ENCODE measurements at places on chromosomes 7 and 10.

DNA sequence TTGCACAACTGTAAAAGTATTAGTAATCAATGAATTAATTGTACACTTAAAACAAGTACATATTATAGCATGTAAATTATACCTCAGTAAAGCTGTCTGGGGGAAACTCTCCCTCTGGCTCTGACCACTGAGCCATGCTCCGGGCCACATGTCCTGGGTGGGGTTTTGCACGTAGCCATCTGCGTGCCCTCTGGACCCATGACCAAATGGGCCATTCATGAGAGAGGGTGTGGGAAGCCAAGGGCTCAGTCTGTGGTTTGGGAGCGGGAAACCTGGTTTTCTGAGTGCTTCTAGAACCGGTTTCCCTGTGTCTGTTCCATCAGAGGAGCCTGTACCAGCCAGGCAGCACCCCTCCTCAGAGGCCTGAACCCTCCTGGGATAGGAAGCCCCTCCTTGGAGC, 143.2 kb downstream of the SH3PXD2A start:
- DNase-seq, result no peak

DNA sequence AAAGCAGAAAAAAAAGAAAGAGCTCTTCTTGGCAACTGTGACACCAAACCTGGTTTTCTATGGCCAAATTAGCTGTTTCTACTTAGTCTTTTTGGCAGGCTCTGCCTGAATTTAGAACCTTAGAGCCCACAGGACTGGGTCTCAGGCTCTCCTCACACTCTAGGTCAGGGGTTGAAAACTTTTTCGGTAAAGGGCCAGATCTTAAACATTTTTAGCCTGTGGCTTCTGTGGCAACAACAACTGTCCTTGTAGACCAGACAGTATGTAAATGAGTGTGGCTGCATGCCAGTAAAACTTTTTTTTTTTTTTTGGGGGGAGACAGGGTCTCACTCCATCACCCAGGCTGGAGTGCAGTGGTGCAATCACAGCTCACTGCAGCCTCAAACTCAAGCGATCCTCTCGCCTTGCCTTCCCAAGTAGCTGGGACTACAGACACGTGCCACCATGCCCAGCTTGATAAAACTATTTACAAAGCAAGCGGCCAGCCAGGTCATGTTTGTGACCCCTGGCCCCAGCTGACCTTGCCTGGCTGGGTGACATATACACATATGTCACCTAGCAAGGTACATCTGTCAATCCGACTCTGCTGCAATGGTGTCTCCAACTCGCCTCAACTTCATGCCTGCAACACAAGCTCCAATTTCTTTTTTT, 17.4 kb downstream of the KPNA7 start:
- no peak for DNase-seq

DNA sequence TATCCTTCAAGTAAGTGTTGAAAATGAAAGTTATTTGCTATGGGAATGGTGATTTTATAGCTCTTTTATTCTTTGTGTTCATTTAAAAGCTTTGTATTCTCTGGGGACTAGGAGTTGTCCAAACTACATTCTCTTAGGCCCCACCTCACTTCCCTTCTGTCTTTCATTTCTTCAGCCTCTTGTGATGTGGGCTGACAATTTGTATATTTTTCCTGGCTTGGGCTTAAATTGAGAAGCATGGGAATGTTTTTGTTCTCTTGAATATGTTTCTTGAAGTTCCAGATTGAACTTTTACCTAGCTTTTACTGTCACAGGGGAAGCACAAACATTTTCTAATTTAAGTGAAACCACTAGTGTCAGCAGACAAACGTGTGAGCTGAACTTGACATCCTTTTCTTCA, 27.9 kb downstream of the BBS9 start:
- DNase-seq, result no peak

DNA sequence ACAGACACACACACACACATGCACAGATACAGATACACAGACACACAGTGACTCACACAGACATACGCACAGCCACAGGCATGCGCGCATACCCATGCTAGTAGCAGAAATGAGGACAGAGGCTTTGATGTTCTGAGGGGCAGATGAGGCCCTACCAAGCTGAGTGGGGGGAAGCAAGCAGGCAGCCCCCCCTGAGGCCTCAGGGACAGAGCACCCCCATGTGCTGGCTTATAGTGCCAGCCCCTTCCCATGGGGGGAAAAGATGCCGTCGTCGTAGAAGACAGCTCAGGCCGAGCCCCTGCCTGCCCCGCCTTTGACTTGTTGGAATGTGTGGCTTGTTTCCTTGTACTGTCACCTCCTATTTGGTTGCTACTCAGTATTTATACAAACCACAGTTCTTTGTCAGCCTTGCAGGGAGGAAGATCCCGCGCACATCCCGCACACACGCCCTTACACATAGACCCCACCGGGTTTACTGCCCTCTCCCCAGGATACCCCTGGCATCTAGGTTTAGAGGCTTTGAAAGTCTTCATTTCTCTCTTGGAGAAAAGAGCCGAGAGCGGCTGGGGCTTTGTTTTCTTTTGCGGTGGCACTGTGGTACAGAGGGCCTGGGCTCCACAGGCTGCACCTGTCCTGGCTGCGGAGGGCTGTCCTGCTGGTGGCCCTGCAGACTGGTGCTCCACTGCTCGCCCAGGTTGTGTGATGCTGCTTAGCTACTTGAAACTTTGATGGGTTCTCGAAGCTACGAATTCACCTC, 112.5 kb downstream of the DOCK1 start:
- no peak for DNase-seq

GRCh38 chr10:3102720-3103427, 35.5 kb downstream of the PFKP start:
- no peak for DNase-seq

DNA sequence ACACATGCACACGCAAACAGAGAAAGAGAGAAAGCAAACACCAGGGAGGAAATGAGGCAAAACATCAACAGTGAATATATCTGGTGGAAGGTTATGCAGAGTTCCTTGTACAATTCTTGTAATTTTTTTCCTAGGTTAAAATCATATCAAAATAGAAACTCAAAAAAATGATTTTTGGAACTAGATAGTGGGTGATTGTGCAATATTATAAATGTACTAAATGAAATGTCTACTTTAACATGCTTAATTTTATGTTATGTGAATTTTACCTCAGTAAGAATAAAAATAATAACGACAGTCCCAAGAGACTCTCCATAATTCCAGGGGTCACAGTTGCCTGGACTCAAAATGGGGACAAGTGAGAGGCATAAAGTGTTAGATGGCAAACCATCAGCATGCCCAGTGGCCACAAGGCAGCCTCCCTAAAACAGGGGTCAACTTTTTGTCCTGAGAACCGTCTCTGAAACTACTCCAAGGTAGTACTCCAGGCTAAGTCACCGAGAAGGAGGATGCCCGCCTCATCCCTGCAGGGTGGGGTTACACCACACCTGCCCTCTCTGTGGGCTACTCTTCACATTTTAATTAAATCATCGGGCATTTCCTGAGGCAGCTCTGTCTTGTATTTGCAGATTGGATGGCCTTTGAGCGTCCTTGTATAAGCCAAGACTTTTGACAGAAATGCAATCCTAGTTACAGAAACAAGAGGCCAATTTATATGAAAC, 267.7 kb downstream of the ELMO1 start:
- no peak for DNase-seq

DNA sequence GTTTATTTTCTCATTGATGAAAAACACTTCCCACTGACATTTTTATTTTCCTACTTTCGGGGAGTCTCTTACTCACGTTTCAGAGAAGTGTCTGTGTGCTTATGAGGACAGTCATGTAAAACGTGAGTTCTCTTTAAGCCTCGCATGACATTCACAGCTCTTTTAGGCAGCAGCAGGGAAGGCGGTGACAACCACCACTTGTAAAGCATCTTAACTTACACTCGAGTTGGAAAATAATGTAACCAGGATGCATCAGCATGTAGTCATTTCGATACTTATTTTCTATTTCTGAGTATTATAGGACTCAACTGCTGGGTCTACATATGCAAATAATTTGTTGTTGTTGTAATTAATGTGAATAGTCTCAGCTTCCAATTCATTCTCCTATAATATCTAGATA, 153.6 kb downstream of the SEMA3D start:
- no peak for DNase-seq

- no peak for DNase-seq
These were observed 48.2 kb downstream of the ST8SIA6 start for GRCh38 chr10:17406036-17406834.

DNA sequence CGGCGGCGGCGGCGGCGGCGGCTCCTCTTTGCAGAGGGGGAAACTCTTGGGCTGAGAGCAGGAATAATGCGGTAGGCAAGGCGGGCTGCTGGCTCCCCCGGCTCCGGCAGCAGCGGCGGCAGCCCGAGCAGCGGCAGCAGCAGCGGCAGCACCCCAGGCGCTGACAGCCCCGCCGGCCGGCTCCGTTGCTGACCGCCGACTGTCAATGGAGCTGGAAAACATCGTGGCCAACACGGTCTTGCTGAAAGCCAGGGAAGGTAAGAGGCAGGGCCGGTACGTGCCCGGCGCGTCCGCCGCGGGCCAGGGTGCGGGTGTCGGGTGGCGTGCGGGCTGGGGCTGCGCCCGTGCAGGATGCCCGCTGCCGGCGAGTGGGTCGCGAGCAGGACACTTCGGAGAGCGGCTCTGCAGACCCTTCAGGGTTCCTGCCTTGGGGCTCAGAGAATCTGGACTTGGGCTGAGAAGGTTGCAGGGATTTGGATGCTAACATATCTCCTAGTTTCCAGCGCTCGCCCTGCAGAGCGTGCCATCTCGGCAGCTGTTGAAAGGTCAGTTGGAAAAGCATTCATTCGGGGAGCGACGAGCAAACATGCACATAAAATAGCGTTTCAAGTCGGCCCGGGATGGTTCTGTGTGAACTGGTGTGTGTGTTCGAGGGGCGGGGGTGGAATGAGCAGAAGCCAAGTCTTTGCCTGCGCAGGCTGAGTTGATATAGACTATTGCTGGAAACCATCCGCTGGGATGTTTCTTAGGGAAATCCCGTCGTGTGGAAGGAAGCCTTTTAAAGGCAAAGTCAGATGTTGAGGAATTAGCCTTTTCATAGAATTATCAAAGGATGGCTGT, 562 bp downstream of the GRK5 start:
- DNase-seq, result peak; percentile 46

DNA sequence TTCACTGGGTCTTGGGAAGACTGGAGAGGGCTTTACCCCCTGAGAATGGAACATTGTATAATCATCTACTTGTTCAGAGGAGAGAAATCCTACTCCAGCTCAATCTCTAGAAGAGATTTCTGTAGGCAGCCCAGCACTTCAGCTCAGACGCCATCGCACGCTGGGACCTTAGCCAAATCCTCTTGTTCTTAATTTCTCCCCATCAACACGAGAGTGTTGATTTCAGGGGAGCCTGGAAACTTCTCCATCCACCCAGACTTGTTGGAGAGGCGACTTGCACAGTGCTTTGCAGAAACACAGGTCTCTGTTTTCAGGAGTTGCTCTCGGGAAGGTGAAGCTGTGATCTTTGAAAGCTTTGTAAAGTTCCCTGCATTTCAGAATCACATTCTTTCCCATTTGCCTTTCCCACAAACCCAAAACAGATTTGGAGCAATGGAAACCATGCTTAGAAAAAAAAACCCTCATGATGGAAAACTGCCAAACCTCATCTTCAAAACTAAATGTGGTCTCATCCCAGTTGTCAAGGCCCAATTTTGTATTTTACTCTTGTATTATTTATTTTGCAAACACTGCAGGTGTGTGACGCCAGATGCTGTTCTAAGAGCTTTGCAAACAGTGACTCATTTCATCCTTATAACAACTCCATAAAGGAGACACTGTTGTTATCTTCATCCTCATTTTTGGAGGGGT, 60.9 kb downstream of the CALML3 start:
- peak; percentile 21 for DNase-seq

- no peak for DNase-seq
These were observed 17.2 kb upstream of the PSMG3 start for GRCh38 chr7:1586827-1587705.

Data from A172 (cell line).